ENCODE measurements at places on chromosomes 3 and 15.

GRCh38 chr3:27713435-27714145 is 8.5 kb downstream of the EOMES start:
- DNase-seq, result no peak

- no peak for DNase-seq
Measured at GRCh38 chr15:32700501-32701150, 17.2 kb upstream of the GREM1 start.

DNA sequence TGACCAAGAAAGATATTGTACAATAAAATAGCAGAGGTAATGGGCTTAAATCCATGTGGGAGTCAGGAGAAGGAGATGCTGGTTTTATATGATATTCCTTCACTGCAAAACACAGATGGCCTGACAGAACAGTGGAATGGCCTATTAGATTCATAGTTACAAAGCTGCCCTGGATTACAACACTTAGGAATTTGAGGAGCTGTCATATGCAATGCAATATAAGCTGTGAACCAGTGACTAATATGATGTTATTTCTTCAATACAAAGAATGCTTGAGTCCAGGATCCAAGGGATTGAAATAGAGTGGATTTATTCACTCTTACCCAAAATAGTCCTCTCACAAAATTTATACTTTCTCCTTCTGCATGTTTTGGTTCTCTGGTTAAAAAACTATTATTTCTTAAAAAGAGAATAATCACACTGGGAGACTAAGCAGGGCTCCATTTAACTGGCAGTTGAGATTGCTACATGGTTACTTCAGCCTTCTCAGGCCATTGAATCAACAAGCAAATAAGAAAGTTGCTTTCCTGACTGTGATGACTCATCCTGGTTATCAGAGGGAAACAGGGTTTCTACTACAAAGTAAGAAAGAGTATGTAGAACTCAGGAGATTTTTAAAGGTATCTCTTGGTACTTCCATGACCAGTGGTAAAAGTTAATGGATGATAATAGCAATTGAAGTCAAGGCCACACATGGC is 79.8 kb upstream of the ZPLD1 start:
- no peak for DNase-seq

DNA sequence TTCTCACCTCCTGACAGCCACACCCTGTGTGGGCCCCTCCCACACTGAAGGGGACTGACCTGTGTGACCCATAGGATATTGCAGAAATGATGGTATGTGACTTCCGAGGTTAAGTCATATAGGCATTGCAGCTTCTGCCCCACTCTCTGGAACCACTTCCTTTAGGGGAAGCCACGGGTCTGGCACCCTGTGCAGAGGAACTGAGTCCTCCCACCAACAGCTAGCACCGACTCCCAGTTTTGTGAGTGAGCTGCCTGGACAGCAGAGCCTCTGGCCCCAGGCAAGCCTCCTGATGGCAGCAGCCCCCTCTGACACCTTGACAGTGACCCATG is 24.6 kb upstream of the SLC6A6 start:
- DNase-seq, result no peak

DNA sequence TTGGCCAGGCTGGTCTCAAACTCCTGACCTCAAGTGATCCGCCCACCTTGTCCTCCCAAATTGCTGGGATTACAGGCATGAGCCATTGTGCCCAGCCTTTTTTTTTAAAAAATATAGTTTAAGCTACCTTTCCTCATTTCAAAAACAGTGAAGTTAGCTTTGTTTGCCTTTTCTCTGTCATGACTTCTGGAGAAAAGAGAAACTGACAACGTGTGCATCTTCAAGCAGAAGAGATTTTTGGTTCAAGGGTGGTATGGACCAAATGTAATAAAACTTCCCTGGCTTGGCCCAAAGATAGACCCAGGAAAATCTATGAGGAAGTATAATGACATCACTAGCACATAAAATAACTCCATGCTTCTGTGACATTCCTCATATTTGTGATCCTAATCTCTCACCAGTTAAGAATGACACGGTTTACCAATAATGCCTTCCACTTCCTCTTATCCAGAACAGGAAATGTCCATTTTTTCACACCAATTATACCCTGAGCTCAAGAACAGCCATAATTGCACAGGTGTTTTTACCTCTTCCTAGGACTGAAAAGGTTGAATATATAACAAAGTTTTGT is 781.2 kb upstream of the NR2F2 start:
- no peak for DNase-seq

- no peak for DNase-seq
Measured at GRCh38 chr3:117695871-117696645, 986.5 kb downstream of the TUSC7 start.

- DNase-seq, result no peak
Measured at GRCh38 chr15:45100884-45101625, 12.9 kb downstream of the DUOX2 start.

DNA sequence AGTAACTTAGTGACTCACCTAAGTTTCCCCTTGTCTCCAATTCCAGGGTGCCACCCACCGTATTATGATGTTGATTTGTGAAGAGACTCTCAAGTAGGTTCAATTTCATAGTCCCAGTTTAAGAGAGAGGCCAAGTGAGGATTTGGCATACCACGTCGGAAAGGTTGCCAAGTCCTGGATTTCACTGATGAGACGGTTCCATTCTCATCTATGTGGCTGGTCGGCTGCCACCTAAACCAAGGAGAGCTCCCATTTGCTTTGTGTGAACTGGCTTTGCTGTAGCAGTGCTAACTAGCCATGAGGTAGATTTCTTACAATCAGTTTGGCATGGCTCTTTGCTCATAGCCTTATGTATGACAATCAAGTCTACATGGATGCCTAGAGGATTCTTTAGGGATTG is 653.6 kb downstream of the NLGN1 start:
- no peak for DNase-seq

- no peak for DNase-seq
Measured at GRCh38 chr3:48077815-48078214, 61.6 kb upstream of the MAP4 start.

- no peak for DNase-seq
Measured at GRCh38 chr3:166799-167198, 29.8 kb upstream of the CHL1 start.

- DNase-seq, result no peak
Measured at GRCh38 chr3:172520301-172520831, 2.9 kb downstream of the TNFSF10 start.

DNA sequence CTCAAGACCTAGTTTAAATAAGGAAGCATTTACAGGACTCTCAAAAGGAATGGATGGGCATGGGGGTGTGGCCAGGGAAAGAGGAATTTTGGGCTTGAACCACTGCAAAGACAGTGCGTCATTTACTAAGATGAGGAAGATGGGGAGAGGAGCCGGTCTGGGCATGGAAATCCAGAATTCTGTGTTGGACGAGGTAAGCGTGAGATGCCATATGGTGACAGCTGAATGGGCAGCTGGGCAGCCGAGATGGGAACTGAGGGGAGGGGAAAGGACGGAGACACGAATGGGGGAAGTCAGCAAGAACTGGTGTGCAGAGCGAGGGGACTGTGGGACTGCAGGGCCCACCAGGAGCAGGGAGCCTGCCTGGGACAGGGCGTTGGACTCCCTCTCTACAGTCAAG is 24.2 kb downstream of the TMEM44 start:
- DNase-seq, result no peak

GRCh38 chr15:27342991-27343390 is 372.0 kb downstream of the GABRG3 start:
- DNase-seq, result no peak

DNA sequence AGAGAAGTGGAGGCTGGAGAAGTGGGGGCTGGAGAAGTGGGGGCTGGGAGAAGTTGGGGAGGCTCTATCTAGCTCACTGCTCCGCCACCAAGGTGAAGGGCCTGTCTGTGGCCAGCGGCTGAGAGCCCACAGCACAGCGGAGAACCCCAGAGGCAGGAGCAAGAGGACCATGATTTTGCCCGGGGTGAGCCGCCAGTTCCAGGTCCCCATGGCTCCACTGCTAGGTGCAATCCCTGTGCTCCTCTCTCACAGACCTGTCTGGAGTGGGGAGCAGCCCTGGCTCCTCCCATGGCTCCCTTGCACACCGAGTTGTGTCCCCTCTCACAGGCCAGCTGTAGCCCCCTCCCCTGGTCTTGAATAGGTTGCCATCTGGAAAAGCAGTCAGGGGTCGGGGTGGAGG is 4.7 kb upstream of the NRROS start:
- DNase-seq, result peak; percentile 24

DNA sequence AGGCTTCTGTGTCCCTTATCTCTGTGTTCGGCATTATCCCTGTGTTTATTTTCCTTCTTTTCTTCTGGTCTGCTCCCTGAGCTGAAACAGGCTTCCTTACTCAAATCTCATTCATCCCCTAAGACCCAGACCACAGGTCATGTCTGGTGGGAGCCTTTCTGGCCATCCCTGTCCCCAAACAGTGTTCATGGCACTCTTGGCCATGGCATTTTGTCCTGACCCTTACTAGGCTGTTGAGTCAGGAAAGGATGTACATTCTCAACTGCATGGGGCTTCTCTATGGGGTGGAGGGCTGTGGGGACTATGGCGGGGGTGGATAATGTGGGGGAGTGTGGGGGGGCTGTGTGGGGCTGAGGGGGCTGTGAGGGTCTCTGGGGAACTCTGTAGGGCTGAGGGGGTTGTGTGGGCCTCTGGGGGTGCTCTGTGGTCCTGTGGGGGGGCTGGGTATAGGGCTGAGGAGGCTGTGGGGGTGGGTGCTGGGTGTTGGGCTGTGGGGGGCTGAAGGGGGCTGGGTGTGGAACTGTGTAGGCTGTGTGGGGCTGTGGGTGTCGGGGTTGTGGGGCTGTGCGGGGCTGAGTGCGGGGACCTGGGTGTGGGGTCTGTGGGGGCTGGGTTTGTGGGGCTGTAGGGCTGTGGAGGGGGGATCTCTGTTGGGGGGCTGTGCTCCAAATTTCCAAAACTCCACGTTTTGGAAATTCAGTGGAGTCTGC is 64.3 kb downstream of the KLF13 start:
- DNase-seq, result no peak

GRCh38 chr15:62553911-62554563 is 389.0 kb upstream of the C2CD4B start:
- DNase-seq, result no peak

GRCh38 chr15:82871358-82871757 is 61.9 kb downstream of the WHAMM start:
- DNase-seq, result no peak

- no peak for DNase-seq
Measured at GRCh38 chr3:188826574-188826973, 345.2 kb upstream of the TPRG1 start.

DNA sequence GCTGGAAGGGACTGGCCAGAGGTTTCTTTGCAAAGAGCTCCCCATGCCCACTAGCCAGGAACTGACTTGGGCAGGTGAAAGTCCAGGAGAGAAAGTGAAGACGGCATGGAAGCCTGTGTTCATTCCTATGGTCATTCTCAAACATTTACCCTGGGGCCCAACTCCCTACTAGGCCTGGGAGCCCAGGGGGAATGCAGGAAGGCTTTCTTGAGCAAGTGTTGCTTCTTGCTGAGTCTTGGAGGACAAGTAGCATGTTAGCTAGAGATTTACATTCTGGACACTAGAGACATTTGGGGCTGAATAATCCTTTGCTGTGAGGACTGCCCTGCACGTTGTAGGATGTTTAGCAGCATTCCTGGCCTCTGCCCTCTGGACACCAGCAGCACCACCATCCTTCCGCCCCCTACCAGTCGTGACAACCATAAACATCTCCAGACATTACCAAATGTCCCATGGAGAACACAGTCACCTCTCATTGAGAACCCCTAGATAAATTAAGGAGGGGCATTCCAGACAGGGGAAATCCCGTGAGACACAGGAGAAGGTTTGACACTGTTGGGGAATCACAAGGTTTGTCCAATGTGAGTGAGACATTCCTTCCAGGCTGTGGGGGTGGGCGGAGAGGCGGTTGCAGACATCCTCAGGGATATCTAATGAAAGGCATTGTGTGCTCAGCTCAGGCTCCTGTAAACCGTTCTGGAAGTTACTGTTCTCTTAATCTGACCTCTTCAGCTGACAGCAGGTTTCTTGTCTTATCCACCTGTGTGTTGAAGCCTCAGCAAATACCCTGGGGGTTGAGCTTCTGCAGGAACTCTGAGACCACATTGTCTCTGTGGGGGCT is 236.2 kb downstream of the TLE3 start:
- DNase-seq, result no peak

Data from CD4-positive, alpha-beta T cell (primary cell).